ENCODE measurements at places on chromosomes 1 and 21. TPM values are rescaled to one million over a fixed set of nuclear protein-coding genes. Genes with fewer than 3 reads are reported as not detected.

The AMY1C gene
- not detected for total RNA-seq

The CAPN2 gene
- 348 TPM for total RNA-seq

The HIVEP3 gene
- total RNA-seq: 0.17 TPM

The TDRD5 gene
- total RNA-seq: not detected

The RPS6KC1 gene
- total RNA-seq: 39.0 TPM

The MEX3A gene
- total RNA-seq: 2.0 TPM

The SERPINC1 gene
- total RNA-seq: 0.17 TPM

The F11R gene
- 8.9 TPM for total RNA-seq

The PADI6 gene
- total RNA-seq: not detected

The KIF17 gene
- total RNA-seq: 1.5 TPM

The OR14K1 gene
- not detected for total RNA-seq

The USP16 gene
- total RNA-seq: 27.1 TPM

The APCS gene
- not detected for total RNA-seq
